GM04504 (cell line): ENCODE measurements at places on chromosomes 2 and 18.

DNA sequence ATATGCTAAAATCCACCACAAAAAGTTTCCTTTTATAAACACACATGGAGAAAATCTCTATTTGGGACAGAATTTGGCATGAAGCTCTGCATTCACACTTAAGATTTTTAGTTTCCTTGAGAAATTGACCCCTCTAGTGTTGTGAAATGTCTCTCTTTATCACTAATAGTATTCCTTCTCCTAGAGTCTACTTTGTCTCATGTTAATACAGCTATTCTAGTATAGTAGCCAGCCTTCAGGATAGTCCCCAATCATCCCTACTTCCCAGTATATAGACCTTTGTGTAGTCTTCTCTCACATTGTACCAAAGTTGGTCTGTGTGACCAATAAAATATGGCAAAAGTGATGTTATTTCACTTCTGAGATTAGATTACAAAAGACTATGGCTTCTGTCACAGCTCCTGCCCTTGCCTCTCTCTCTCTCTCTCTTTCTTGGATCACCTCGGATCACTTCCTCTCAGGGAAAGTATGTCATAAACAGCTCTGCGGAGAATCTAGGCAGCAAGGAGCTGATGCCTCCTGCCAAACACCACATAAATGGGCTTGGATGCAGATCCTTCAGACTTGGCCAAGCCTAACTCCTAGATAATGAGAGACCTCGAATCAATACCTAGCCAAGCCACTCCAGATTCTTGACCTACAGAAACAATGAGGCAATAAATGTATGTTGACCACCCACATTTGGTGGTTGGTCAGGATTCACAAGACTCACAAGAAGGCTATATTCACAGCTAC is 59.7 kb upstream of the NABP1 start:
- no peak for DNase-seq

DNA sequence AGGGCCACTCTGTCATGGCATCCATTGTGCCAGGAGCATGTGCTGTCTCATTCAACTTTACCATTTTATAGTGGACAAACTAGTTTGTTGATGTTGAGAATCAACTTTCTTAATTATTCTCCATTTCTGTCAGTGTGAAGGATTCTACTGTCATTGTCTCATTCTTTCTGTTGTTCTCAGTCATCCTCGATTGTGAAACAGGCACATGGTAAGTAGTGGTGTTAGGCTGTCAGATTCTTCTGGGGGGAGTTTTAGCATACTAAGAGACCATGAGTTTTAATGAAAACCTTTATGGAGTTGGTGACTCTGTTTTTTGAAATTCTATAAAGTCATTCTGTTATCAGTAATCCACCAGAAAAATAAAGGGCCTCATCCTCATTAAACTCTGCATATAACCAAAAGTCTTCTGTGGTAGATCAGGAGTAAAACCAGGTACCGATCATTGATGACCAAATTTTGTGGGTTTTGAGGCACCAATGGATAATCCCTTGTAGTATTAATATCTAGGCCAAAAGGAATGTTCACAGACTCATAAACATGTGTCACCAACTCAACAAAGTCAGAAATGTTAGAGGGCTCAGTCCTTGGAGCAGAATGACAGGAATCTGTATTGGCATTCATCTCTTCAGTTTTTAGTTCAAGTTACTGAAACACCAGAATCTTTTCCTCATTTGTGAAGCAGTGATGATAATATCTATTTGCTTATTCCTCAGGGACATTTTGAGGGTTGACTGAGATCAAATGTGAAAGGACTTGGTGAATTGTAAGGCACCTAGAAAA is 73.2 kb downstream of the CERS6 start:
- DNase-seq, result no peak

DNA sequence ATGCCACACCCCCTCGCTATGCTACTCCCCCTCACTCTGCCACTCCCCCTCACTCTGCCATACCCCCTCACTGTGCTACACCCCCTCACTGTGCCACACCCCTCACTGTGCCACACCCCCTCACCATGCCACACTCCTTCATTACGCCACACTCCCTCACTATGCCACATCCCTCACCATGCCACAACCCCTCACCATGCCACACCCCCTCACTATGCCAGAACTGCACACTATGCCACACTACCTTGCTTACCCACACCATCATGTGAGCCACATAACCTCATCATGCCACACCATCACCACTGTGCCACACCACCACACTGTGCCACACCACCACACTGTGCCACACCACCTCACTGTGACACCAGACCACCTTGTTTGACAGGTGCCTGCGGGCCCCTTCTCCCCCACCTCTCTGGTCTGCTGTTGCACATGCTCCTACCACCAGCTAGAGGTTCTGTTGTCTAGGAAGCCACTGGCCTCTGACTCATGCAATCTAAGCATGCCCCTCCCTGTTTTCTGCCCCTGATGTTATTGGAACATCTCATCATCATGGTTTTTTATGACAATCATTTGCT is 22.0 kb downstream of the MARCHF4 start:
- DNase-seq, result no peak

DNA sequence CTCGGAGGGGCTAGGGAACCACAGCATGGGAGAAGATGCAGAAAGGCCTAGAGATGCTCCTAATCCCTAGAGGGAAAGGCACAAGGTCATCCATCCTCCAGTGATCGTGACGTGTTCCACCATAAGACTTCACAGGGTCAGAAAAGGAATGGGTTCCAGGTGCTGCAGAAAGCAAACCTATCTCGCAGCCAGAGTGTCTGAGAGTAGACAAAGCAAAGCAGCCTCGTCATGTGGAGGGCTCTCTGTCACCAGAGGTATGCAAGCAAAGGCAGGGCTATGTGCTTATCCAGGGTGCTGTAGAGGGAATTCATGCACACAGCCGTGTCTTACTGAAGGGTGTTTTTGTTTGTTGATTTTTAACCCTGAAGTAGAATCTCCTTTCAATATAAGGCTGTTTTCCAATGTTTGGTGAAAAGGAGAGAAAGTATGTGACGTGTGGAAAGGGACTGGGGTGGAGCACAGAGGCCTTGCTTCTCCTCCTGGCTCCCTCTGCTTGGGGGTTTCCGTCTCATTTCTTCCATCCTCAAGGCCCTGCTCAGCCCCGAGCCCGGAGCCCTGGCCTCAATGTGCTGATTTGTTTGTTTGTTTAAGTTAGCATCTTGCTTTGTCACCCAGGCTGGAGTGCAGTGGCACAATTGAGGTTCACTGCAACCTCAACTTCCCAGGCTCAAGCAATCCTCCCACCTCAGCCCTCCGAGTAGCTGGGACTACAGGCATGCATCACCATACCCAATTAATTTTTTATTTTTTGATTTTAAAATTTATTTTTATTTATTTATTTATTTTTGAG is 3.0 kb downstream of the GPR55 start:
- DNase-seq, result no peak

- no peak for DNase-seq
Observed at GRCh38 chr18:58443671-58444070, 185.2 kb downstream of the ALPK2 start.

GRCh38 chr2:42010743-42011298 is 37.0 kb upstream of the PKDCC start:
- DNase-seq, result peak; percentile 78

DNA sequence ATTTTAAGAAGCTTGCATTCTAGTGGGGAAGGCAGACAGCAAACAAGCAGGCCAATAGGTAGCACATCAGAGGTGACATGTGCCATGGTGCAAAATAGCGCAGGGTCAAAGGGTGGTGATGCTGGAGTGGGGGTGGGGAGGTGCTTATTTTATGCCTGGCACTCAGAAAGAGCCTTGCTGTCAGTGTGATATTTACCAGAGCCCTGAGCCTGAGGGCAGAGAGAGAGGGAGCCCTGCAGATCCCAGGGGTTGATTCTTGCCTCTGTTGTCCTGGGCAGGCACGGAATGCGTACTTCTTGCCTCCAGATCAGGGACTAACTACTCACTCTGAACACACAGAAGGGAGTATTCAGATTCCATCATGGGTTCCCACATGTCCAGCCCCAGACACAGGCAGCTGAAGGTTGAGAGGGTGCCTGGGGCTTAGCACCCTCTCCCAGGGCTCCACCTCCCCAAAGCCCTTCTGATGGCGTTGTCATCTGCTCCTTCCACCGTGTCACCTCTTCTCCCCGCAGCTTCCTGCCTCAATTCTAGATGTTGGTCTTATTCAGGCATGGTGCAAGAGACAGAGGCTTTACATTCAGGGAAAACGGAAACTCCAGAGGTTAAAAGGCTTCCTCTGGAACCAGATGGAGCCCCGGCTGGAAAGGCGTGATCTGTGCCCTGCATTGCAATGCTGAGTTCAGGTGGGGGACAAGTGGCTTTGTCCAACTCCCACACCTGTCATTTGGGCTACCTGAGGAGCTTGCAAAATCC is 252.3 kb downstream of the HAUS1 start:
- no peak for DNase-seq

- DNase-seq, result no peak
Observed at GRCh38 chr18:8984131-8984721, 118.3 kb upstream of the NDUFV2 start.

DNA sequence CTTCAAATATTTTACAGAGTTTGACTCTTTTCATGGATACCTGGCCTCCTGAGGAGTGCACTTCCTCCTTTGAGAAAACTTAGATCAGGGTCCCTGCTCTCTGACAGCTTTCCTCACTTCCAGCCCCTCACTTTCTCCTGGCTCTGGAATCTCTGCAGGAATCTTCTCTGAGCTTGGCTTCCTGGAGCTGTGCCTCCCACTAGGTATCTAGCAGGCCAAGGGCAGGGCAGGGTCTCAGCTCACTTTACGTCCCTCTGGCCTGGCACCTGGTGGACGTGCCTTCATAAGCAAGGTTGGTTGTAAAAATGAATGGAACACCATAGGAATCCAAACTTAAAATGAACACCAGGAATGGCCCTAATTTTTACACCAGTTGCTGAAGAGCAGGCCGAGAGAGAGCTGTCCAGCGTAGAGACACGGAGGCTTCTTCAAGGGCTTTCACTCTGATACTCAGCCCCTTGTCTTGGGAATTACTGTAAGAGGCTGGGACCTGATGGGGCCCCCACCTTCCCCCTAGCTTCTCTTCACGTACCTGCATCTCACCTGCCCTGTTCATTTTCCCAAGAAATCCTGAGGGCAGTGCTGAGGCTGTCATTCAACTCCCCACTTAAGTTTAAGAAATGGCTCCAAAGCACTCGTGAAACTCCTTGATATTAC is 426.9 kb upstream of the ID2 start:
- no peak for DNase-seq
